ENCODE measurements at places on chromosomes 7 and 10. TPM values are rescaled to one million over a fixed set of nuclear protein-coding genes. Genes with fewer than 3 reads are reported as not detected.

ABCC2 gene
- total RNA-seq, result 1.1 TPM

MRLN gene
- total RNA-seq, result not detected

DRGX gene
- total RNA-seq, result not detected

PNLIP gene
- not detected for total RNA-seq

PRTFDC1 gene
- 13.6 TPM for total RNA-seq

ACTL6B gene
- total RNA-seq, result not detected

CPA4 gene
- 0.27 TPM for total RNA-seq
